ENCODE measurements at places on chromosomes 6 and 20. TPM values are rescaled to one million over a fixed set of nuclear protein-coding genes. Genes with fewer than 3 reads are reported as not detected.

RRAGD gene
- total RNA-seq, result 138 TPM

UNC5CL gene
- 0.28 TPM for total RNA-seq

BPIFB4 gene
- not detected for total RNA-seq

OR12D3 gene
- not detected for total RNA-seq

TPD52L1 gene
- 74.2 TPM for total RNA-seq

SIRPD gene
- total RNA-seq, result not detected

PNRC1 gene
- total RNA-seq, result 141 TPM

MRPS26 gene
- total RNA-seq, result 83.4 TPM

DYNLT2 gene
- total RNA-seq, result 0.86 TPM

BTN3A1 gene
- 22.2 TPM for total RNA-seq

HECA gene
- 57.1 TPM for total RNA-seq

SLC2A10 gene
- 4.7 TPM for total RNA-seq

HLA-DMB gene
- total RNA-seq, result 127 TPM

All from heart left ventricle (tissue), 16 donors.